ENCODE measurements at places on chromosomes 11 and 22.

DNA sequence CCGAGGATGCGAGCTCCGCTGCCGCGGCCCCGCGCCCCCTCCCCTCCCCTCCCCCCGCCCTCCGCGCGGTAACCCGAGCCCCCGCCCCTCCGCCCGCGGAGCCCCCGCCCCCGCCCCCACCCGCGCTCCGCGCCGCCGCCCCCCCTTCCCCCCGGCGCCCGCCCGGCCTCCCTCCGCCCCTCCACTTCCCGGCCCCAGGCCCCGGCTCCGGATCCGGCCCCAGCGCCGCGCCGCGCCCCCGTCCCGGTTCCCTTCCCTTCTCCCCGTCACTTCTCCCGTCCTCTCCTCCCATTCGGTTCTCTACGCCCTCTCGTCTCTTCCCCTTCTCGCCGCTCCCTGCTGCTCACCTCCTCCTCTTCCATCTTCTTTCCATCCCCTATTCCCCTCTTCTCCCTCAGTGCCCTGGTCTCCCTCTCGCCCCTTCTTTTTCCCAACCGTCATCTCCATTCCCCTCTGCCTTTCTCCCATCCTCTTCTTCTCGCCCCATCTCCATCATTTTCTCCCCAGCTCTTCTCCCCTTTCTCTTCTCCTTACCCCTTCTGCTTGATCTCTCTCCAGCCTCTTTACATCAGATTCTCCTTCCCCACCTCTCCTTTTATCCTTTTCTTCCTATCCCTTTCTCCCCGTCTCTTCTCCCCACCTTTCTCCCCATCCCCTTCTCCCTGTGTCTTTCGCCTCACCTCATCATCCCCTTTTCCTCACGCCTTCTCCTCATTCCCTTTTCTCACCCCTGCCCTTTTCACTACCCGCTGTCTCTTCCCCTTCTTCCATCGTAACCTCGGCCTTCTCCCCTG, at the start of gene DCHS1:
DCHS1 (minus strand) TSS at position 20 of the 794 bp plus-strand sequence. CDS start 14,196 bp downstream, outside the sequence.
- DNase-seq, result no peak

DNA sequence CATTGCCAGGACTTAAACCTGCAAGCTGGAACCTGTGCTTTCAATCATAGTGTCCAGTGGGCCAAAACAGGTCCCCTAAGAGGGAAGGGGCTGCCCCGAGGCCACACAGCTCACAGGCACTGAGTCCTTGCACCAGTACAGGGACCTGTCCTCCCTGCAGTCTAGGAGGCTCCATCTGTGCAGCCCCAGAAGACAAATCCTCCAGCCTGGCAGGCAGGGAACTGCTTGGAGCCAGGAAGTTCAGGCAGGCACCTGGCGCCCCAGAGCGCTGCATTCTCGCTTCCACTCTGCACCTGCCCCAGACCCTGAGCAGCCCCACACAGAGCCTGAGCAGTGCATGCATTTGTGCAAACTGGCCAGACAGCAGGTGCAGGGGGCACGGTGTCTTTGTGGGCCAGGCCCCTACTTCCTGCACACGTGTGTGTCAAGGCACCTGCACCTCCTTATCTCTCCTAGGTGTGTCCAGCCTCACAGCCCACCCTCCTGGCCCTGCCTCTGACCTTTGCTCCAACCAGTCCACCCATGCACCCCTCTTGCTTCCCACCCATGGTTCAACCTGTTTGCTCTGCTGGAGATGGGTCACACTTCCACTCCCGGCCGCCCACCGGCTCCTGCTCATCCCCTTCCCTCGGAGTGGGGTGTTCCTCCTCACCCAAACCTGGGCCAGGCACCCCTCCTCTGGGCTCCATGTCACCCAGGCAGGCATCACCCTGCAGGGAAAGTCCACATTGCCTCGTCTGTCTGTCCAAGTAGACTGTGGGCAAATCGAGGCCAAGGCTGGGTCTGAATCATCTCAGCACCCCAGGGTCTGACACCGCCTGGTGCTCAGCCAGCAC, 19.0 kb downstream of the LINC01488 start:
- DNase-seq, result no peak

GRCh38 chr11:529728-530411, 5.5 kb downstream of the HRAS start:
- DNase-seq, result no peak

DNA sequence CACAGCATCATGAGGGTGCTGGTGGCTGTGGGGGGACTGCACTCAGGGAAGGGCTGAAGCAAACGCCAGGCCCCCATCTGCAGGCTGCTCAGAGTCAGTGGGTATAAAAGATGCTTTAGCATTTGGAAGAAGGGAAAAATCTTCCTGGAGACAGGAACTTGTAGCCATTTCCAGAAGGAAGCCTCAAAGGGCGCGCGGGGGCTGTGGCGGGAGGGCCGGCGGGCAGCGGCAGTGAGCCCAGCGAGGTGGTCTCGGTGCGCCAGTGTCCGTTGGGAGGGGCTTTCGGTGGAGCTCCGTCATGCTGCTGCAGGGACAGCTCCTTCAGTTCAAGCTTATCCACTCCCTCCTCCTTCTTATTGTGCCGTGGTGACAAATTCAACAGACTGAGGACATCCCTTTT, 63.0 kb upstream of the PITPNB start:
- no peak for DNase-seq

- no peak for DNase-seq
These were observed 35.8 kb downstream of the DGCR2 start for GRCh38 chr22:19086417-19086816.

DNA sequence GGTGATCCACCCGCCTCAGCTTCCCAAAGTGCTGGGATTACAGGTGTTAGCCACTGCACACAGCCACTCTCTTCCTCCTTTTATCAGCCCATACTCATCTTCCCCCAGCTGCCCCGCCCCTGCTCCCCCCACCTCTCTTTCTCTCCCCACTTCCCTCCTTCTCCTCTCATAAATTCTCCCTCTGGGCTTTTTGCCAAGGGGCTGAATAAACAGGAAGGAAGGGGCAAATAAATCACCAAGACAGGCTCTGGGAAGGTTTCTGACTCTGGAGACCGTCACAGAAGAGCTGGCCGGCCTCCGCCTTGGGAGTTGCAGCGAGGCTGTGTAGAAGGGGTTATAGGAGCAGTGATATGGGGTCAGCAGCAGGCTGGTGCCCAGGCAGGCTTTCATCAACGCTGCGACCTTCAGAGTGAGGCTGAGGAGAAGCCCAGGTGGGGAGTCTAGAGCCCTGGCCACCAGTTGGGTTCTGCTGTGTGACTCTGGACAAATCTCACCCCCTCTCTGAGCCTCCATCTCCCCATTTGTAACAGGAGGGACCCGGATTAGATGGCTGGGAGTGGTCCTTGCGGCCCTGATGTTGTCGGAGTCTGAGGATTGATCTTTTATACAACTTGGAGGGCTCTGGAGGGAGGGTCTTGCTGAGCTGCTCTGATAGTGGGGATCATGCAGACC, 62.6 kb upstream of the RASD2 start:
- no peak for DNase-seq

- DNase-seq, result no peak
These were observed 133.0 kb downstream of the SWAP70 start for GRCh38 chr11:9796854-9797253.

GRCh38 chr11:74327076-74327475, 15.6 kb upstream of the P4HA3 start:
- DNase-seq, result no peak

GRCh38 chr11:84566671-84567070, 1060.5 kb downstream of the DLG2 start:
- DNase-seq, result no peak

GRCh38 chr11:34446386-34446785, 7.7 kb downstream of the CAT start:
- no peak for DNase-seq

GRCh38 chr11:116773203-116774097, 663 bp upstream of the BUD13 start:
- DNase-seq, result no peak

DNA sequence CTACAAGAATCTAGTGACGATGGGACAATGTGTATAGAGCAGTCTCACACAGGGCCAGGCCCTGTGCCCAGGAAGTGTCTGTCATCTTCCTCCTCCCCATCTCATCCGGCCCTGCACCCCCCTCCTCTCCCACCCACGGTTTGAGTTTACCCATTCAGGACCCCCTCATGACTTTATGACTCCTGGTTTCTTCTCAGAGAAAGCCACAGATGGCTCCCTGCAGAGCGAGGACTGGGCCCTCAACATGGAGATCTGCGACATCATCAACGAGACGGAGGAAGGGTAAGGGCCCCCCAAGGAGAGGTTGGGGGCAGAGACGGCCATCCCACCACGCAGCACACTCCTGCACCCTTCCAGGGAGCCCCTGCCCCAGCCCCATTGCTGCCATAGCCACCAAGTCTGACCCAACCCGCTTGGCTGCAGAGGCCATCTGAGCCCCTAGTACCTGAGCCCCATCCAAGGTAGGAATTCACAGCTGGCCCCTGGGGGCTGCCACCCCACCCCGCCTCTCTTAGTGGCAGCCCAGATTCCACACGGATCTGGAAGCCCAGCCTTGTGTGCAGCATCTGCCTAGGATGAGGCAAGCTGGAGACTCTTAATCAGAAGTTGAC, 18.1 kb downstream of the TOM1 start:
- no peak for DNase-seq

GRCh38 chr11:34631737-34632104, 10.8 kb downstream of the EHF start:
- no peak for DNase-seq

GRCh38 chr11:19696073-19696472, 16.6 kb upstream of the NAV2 start:
- DNase-seq, result no peak

GRCh38 chr11:19811380-19811779, 98.7 kb downstream of the NAV2 start:
- DNase-seq, result no peak

- peak; percentile 25 for DNase-seq
These were observed 14.3 kb downstream of the BIRC2 start for GRCh38 chr11:102361086-102362031.

GRCh38 chr22:24231706-24232105, 13.2 kb downstream of the GGT5 start:
- no peak for DNase-seq

DNA sequence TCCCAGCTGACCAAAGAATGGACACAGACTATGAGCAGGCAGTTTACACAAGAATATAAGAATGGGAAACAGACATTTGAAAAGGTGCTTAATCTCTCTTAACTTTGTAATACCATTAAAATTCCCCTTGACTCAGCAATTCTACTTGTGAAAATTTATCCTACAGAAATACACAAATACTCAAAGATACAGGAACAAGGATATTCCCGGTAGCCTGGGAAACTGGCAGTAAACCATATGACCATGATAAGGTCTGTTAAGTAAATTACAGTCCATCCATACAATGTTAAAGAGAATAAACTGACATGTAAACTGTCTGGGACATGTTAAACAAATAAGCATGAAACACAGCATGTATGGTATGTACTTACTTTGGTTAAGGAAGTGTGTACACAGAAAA, 8.7 kb upstream of the MTFP1 start:
- no peak for DNase-seq

DNA sequence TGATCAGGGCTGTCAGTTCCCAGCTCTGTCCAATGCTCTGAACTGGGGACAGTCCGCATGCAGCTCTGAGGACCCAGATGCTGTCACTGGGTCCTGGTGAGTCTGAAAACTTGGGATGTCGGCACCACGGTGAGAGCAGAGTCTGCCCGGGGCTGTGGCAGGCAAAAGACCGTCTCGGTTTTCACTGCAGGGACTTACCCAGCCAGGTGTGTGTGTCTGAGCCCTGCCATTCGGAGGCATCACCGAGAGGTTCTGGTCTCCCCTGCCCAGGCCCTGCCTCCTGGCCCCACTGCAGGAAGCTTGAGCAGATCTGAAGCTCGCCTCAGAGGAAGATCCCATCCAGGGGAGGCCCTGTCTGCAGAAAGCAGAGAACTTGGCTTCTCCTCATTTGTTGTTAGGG, 5.2 kb downstream of the TP53AIP1 start:
- no peak for DNase-seq

- peak; percentile 53 for DNase-seq
These were observed at the start of gene TTLL12 for GRCh38 chr22:43186272-43187170. TTLL12 (minus strand) TSS chr22:43187134; CDS start chr22:43187069, 65 bp downstream.

- DNase-seq, result peak; percentile 66
These were observed 1.3 kb downstream of the HIRA start for GRCh38 chr22:19429950-19430889.

DNA sequence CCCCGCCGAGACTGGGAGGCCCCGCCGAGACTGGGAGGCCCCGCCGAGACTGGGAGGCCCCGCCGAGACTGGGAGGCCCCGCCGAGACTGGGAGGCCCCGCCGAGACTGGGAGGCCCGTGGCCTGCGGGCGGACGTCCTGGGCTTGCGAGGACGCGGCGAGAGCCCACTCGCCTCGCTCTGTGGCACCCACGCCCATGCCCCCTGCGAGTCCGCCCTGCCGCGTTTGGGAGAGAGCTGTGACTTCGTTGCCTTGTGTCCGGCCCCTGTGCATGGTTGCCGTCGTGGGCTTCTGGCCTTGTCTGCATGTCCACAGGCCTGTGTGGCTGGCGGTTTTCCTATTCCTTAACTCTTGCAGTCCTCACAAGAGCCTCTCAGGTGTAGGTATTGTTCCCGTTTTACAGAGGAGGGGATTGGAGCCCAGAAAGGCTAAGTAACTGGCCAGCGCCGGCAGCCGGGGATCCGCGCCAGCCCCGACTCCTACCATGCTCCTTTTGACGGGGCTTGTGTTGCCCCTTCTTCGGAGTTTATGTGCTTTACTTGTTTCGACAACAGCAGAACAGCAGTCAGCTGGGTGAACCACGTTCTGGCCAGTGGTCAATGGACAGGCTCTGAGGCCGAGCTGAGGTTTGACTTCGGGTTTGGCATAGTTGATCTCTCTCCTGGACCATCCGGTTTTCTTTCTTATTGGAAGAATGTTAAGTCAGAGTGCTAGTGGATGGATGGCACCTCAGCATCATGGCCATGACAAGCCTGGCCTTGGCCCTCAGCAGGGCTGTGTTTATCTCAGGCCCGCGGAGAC, 741 bp downstream of the PHRF1 start:
- DNase-seq, result no peak

GRCh38 chr11:34351687-34352469, 5.9 kb downstream of the ABTB2 start:
- DNase-seq, result no peak

GRCh38 chr11:71442123-71442522, 6.1 kb downstream of the DHCR7 start:
- no peak for DNase-seq

GRCh38 chr11:2883640-2883978, 2.0 kb downstream of the CDKN1C start:
- DNase-seq, result no peak

- DNase-seq, result no peak
These were observed 30.3 kb downstream of the SGSM1 start for GRCh38 chr22:24836282-24836681.
